ENCODE measurements at places on chromosomes 7 and 10.

DNA sequence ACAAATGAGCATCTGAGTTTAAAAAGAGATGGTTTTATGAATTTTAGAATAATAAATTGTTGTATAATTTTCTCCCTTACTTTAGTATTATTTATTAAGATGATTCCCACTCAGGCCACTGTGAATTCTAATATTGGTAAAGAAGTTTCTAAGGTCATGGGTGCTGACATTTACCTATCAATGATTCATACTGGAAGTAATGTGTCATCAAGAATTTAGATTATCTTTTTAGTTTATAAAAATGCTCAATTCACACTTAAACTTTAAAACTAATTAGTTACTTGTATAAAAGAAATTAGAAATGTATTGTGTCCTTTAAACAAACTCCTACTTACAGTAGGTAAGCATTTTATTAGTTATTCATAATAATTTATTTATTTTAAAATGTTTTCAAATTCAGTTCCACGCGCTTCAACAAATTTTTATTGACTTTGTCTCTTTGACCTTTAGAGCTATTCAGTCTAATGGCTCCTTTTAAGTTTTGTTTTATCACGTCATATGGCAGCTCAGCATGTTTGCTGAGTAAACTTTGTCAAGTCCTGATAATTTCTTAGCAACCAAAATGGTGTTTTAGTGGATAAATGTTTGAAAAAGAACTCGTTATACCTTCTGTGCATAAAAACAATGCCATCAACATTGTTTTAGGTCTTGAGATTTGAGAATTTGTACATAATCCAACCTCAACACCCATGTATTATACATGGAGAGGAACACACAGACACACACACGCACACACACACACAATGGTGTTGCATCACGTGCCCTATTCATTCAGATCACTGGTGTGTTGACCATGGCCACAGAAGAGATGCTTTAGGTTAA, 15.1 kb upstream of the MRC1 start:
- DNase-seq: no peak

GRCh38 chr10:28949005-28950004, 272.0 kb downstream of the BAMBI start:
- no peak for DNase-seq

GRCh38 chr7:8455426-8455825, 22.0 kb downstream of the NXPH1 start:
- DNase-seq: no peak

DNA sequence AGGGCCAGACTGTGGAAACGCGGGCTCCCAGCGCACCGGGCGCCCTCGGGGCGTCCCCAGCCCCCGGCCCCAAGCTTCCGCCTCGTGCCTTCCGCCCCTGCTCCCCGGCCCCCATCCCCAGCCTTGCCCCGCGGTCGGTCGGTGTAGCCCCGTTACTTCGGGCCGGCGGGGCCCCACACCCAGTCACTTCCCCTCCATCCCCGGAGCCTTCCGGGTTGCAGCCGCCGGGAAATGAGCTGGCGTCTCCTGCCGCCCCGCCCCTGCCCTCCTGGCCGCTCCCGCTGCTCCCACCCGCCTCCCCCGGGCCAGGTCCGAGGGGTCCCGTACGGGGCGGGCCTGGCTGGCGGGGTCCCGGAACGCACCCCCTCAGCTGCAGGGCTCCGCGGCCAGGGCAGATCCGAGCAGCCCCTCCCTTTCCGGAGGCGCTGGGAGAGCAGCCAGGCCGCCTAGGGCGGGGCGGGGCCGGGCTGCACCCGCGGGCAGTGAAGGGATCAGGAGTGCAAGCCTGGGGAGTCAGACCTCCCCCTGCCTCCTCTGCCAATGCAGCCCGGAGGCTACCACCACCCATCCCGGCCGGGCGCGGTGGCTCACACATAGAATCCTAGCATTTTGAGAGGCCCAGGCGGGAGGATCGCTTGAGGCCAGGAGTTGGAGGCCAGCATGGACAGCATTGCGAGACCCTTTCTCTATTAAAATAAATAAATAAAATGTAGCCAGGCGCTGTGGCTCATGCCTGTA, 709 bp downstream of the ARPC1B start:
- peak; percentile 66 for DNase-seq

DNA sequence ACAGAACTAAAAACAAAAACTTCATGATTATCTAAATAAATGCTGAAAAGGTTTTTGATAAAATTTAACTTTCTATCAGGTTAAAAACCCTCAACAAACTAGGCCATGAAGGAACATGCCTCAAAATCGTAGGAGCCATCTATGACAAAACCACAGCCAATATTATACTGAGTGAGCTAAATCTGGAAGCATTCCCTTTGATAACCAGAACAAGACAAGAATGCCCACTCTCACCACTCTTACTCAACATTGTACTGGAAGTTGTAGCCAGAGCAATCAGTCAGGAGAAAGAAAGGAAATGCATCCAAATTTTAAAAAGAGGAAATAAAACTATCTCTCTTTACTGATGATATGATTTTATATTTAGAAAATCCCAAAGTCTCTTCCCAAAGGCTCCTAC, 228.7 kb downstream of the CHRM2 start:
- no peak for DNase-seq

DNA sequence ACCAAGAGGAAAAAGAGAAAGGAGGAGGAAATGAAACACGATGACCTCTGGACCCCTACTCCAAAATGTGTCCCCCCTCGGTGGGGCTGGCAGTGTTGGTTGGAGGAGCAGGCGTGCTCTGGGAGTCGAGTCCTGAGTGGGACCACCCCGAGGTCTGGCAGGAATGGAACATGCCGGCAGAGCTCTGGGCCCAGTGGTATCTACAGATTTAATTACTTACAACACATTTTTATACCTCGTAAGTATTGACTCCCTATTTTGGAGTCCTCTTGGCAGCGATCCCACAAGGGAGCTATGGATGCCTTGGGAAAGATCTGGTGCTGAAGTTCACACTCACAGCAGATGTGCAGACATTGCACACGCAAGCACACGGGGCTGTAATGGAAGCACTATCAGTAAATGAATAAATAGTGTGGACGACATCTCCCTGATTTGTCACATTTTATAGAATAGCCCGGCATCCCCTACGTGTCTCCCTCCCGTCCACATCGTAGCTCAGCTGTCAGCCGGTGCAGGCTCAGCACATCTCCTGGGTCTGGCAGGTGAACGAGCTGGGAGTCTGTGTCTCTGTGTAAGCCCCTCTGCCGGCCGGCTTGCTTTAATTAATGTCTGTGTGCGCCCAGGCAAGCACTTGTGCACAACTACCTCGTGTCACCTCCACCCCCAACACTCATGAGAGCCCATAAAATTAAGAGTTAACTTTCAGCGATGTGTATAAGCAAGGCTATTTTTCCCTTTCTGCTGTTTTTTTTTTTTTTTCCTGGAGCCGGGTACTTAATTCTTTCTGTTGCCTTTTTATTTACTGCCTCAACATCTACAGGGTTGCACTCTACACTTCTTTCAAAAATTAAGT, 603.2 kb downstream of the LRMDA start:
- DNase-seq: no peak

DNA sequence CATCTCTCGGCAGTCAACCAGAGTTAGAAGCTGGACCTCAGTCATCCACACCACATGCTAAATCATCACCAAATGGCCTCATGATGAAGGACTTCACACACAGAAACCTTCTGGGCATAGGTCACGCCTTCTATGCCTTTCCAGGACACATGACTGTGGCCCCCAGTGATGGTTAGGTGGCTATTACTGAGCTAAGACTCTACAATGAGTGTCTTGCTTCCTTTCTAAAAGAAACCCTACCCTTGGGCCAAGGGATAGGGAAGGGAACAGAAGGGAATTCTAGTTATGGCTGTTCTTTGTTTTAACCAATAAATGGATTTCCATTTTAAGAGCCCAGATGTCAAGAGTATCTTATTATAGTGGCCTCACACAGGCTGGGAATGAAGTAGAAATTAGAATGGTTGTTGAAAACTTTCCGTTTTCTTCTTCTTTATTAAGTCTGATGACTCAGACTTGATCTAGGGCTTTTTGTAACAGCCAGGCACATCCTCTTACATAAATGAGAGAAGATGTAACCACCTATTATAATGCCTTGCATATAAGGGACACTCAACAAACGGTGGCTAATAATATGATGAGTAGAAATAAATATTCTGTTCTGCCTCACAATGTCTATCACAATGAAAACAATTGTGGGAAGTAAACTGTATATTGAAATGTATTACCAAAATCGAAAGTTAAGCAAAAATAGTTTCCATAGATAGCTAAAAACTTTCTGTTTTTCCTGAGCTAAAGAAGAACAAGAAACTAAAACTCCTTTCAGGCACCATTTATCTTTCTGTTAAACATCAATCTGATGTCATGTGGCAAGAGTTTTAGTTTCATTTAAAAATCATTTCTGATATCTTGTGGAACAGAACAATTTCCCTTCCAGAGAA, 62.5 kb upstream of the TOMM7 start:
- DNase-seq: no peak

GRCh38 chr10:47230482-47230881, 69.5 kb upstream of the GDF10 start:
- no peak for DNase-seq

DNA sequence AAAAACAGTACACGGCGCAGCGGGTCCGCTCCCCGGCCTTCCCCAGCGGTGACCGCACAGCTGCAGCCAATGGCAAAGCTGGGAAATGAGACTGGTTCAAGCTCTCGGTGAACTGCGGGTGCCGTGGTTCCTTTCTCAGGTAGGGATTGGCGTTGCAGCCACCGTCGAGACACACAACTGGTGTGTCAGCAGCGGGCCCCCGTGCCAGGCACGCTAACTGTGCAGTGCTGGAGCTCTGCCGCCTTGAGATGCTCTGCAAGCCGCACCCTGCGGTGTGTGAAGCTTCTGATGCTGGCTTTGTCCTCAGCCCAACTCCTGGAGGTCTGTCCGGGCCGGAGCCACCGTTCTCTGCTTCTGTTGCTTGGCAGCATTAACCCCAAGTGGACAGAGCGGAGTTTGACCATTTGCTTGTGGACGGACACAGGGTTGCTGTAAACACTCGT, 20.6 kb upstream of the NKX6-2 start:
- DNase-seq: no peak

DNA sequence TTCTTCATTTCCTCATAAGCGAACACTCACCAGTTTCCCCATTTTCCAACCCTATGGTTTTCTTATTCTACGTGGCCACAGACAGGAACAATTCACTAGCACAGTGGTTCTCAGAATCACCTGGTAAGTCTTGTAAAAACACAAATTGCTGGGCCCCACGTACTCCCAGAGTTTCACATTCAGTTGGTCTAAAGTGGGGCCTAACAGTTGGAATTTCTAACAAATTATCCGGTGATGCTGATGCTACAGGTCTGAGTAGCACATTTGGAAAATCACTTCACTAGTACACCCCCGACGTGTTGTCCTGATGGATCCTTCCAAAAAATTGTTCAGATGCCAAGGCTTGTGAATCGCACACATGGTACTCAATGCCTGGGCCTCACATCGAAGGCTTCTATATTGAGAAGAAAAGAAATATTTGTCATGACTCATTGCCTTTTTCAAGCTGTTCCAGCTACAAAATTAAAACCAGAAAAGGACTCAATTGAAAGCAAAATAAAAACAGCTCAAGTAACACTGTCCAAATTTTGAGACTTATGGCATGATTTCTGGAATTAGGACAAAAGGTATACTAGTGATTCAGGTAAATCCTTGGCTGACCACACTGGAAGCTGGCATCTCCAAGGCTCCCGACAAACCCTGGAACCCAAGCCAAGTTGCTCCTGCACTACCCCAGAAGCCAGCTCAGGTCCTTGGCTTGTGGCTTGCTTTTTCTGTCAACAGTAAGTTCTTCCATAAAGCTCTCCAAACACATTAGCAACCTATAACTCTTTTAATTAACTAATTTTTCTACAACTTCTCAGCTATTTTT, 12.9 kb upstream of the VIM start:
- DNase-seq: no peak

DNA sequence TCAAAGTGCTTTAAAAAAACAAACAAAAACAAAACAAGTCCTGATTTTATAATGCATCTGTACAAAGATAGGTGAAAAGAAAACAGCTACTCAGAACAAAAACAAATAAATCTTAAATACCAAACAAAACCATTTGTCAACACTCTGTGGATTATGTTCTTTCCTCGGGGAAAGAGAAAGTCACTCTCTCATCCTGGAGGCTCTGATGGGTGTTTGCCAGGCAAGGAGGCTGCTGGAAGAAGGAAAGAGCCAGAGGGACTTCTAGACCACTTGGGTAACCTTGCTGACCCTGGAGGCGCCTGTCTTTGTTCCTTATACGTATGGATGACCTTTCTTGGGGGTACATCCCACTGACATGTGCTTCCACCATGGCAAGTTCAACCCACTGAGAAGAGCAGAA, 92.8 kb downstream of the ZRANB1 start:
- DNase-seq: no peak

DNA sequence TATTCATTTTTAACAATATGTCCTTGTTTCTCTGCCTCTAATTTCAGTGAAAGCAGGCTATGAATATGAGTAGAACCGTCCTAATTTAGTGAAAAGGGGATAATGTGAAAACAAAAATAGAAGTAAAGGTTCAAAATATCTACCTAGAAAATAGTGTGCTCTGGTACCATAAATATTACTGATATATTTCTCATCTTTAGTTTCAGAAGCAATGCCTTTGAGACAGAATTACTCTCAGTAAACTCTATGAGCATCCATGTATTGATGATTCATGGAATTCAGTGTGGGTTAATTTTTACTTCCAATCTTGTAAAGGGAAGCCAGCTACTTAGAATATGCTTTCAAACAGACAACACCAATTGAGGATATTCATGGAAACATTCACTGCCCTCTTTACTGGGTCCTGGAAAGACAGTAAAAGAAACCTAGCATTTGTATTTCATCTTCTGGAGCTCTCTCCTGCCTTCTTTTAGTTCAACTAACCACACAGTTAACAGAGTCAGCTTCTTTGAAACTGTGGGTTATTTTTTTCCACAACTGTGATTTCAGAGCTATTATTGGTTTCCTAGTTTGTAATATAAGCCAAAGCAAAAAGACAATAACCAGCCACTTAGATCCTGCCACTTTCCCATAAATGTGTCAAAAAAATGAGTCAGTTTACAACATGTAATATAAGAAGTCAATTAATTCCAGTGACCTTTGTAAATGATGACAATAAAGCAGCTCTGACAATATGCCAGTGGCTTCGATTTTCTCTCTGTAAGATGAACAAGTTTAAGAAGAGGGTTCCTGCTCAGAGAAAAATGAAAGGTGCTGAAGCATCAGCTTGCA, 1.7 kb downstream of the LRRN3 start:
- no peak for DNase-seq

- no peak for DNase-seq
Observed at GRCh38 chr7:129626896-129627295, 15.4 kb downstream of the NRF1 start.

DNA sequence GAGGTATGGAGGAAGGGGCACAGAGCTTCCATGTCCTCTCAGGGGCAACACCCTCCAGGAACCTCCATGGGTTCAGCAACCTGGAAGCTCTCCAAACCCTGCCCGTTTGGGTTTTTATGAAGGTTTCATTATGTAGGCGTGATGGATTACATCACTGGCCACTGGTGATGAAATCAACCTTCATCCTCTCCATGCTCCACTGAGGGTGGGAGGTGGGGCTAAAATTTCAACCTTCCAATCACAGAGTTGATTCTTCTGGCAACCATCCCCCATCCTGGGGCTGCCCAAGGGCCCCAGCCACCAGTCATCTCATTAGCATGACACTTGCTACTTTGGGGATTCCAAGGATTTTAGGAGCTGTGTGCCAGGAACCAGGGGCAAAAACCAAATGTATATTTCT, 90.1 kb downstream of the TEX36 start:
- DNase-seq: no peak

All from hematopoietic multipotent progenitor cell treated with erythropoietin and hydrocortisone succinate and interleukin-3 and kit ligand, for 17 days (in vitro differentiated cells).